ENCODE measurements at places on chromosomes 6 and 20.
A peak's percentile ranks its signal among the peaks of the same experiment; 100 is the strongest.

GRCh38 chr6:33886673-33887144 lies 82.9 kb upstream of the MLN start:
- DNase-seq: no peak

DNA sequence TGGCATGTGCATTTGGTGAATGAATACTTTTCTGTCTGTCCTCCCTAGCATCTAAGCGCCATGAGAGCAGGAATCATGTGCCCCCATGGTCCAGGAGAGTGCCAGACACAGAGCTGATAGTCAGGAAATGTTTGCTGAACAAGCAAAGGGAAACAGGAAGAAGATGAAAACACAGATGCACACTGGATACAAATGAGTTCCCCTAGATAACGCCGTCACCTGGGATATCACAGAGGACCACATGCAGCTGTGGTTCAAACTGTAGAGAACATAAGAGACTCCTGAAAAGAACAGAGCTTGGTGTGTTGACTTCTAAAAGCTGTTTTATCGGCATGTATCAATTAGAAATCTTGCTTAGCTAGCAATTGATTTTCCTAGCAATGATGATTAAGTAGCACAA lies 293.7 kb downstream of the BTBD3 start:
- DNase-seq: no peak

DNA sequence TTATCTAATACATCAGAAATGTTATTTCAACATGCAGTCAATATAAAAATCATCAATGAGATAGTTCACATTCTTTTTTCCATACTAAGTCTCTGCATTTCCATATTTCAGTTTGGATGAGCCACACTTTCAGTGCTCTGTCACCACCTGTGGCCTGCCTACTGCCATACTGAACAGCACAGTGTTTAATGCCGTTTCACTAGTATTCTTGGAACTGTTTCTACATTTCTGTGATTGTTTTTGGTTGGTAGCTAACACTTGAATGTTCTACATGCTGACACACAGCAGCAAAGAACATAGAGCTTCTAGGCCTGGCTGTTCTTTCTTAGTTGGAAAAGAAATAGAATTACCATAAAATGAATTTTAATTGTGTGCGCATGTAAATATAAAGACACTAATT lies 61.4 kb upstream of the KIF25 start:
- DNase-seq: no peak

DNA sequence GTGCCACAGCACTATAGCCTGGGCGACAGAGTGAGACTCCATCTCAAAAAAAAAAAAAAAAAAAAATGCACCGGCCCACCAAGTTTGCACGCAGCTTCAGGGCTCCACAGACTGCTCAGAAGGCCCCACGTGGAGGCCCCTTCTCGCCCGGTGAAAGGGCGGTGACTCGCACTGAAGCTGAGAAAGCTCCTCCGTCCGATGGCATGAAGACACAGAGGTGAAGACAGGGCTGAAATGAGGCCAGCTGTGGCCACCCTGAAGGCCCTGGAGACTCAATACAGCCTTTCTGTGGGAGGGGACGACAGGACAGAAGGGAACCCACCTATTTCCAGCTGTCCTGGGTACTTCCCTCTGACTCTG lies 84.0 kb downstream of the PTPN1 start:
- no peak for DNase-seq

GRCh38 chr6:159004592-159004991 lies 4.6 kb upstream of the RSPH3 start:
- no peak for DNase-seq

GRCh38 chr20:33651562-33652048 lies 10.5 kb upstream of the C20orf144 start:
- no peak for DNase-seq

DNA sequence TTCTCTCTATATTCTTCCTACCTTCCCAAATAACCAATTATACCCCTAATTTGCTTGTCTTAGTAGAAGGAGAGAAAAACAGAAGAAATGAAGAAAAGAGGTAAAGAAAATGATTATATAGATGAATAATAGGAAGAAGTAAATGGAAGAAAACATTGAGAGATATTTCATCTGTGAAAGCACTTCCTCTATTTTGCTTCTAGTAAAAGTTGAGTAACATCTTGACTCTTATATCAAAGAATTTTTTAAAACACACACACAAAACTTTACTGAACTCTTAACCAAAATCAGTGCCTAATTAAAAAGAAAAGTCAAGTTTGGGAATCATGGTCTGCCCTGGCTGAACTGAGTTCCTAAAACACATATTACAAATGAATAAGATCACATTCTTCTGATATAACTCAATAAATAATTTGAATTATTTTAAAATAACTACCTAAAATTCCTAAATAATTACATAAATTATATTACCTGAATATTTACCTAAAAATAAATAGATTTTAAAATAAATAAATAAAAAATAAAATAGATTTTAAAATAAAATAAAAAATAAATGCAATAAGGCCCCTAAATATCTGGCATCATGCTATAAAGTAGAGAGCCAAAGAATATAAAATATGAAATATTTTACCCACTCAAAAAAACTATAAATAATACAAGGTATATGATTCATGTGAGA lies 8.8 kb downstream of the SLC17A2 start:
- no peak for DNase-seq

DNA sequence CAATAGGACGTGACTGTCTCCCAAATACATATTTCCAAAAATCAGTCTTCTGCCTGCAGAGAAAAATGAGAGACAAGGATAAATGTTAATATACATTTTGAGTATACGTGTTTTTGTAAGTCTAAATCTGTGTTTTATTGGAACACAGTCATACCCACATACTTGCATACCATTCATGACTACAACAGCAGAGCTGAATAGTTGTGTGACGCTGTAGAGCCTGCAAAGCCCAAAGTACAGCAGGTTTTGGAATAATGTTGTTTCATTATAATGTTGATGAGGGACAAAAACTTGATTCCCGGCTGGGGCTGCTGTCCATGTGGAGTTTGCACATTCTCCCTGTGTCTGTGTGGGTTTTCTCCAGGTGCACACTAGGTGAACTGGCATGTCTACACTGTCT lies 23.8 kb upstream of the FBXO9 start:
- no peak for DNase-seq

GRCh38 chr6:69796073-69796641 lies 653 bp downstream of the LMBRD1 start:
- no peak for DNase-seq

DNA sequence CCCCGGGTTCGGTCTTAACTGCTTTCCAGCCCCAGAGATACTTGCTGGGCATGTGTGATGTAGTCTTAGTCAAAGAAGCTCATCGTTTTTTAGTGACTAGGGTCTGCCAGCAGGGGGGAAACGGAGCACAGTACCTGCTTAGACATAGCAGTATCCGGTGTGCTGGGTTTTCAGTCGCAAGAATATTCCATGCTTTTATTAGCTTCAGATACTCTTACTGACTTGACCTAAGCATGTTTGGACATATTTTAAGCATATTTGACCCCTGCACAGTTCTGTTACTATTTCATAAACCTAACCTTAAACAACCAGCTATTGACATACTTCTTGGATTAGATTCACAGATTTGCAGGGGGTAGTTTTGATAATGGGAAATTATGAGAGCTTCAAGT lies 3.0 kb downstream of the E2F3 start:
- DNase-seq: peak; percentile 40

DNA sequence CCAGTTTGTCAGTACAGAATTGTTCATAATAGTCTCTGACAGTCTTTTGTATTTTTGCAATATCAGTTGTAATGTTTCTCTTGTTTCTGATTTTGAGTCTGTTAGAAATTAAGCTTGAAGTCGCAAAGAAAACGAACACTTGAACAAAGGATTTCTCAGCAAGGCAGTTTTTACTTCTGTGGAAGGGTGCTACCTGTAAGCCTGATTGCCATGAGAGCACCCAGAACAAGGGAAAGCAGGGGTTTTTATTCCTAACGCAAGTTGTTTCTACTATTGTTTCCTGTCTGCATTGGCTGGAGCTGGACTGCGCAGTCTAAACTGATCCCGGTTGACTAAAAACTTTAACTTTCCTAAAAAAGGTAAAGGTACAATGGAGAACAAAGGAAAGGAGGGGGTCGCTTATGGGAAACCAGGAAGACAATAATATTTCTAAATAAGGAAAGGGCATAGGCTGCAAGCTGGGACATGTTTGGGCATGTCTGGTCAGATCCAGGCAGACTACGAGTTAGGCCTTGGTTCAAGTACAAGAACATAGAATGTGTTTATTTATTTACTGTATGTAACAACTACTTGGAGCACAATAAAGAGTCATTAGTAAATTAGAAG lies 28.5 kb downstream of the HLA-B start:
- DNase-seq: no peak

DNA sequence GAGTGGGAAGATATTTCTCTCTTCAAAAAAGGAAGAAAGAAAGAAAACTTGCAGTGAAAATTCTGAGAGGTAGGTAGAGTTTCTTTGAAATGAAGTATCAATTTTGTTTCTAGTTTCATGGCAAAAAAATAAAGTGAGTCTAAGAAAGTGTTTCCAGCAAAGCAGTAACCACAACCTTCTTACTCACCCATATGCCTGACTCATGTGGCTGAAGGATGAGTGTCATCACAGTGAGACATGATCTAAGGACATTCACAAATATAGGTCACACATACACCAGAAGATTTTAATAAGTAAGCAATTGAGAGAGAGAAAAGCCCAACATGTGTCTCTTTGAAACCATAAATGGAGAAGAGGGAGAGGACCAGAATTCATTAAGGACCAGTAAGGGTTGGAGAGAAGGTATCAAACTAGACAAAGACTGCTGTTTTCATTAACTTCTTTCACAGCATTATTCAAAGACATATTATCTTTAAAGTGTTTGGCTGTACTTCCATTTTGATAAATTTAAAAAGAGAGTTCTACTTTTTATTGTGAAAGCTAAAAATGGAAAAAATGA lies 169.5 kb downstream of the FRK start:
- no peak for DNase-seq

- no peak for DNase-seq
These were observed 193.5 kb upstream of the CNR1 start for GRCh38 chr6:88359530-88360202.

DNA sequence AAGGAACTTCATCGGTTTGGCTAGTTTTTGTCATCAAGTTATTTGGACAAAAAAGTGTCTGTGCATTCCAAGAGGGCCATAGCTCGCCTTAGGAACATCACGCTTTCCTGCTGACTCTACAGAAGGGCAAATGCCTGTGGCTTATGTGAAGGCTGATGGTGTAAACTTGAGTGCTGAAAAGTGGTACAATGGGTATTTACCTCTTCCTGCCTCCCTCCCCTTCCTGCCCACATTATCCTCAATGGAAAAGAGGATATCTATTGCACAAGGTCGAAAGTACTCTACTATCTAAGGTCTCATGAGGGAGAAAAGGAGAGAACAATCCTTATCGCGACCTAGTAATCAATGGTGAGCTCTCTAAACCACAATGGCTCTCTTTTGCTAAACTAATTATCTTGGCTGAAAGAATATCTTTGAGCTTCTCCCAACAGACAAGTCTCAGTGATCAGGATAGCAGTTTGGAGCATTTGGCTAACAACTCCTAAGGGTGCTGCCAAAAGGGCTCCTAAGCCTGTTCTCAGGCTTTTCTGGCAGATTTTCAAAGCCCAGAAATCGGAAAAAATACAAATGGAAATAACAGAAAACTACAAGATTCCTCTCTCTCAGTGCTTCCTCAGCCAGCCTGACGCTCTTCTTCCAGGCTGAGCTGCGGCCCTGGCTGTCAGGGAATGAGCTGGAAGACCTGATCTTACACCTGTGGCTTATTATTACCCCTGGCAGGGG lies 42.6 kb upstream of the ENPP1 start:
- no peak for DNase-seq

DNA sequence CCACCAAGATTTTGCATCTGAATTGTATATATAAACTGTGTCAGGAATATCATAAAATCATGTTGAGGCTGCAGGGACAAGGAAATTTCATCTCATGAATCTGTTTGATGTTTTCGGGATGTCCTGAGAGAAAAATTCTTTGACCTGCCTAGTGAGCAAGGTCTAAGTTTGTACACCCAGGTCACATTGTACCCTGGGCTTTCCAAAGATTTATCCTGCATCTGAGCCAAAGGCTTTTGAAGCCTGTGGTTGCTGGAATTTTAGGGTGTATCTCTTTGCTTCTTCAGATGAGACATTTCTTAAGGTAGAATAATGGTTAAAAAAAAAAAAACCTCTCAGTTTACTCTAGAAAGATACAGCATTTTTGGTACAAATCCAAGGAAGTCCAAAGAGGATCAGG lies 63.3 kb downstream of the FOXO3 start:
- no peak for DNase-seq

DNA sequence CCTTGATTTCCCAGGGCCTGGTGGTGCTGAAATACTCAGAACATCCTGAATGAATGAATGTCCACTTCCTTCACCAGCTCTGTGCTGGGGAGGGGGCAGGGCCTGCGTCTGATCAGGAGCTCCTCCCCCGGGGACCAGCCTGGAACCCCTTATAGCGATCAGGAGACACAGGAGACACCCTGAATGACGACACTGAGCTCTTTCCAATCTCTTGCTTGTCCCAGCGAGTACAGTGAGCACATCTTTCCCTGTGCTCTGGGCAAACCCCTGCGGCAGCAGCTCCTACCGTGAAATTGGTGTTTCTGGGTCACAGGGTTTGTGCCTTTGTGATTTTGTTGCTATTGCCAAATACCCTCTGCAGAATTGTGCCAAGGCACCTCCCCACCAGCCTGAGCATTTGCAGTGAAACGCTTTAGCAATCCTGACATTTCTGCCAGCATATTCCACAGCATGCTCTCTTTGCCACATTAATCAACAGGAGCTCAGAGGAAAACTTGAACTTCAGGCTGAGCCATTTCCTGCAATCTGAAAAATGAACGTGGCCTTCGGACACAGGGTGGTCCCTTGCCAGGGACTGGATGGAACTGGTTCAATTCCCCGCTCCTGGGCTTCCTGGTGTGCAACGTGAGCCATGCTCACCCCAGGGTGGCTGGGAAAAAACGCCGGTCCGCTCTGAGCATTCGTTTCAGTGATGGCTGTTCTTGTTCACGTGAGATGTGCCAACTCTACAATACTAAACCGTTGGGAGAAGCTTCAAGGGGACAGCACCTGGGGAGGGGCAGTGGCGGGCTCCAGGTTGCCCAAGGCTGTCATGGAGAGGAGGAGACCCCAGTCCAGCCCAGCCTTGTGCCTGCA lies 23.1 kb upstream of the MRGBP start:
- no peak for DNase-seq

DNA sequence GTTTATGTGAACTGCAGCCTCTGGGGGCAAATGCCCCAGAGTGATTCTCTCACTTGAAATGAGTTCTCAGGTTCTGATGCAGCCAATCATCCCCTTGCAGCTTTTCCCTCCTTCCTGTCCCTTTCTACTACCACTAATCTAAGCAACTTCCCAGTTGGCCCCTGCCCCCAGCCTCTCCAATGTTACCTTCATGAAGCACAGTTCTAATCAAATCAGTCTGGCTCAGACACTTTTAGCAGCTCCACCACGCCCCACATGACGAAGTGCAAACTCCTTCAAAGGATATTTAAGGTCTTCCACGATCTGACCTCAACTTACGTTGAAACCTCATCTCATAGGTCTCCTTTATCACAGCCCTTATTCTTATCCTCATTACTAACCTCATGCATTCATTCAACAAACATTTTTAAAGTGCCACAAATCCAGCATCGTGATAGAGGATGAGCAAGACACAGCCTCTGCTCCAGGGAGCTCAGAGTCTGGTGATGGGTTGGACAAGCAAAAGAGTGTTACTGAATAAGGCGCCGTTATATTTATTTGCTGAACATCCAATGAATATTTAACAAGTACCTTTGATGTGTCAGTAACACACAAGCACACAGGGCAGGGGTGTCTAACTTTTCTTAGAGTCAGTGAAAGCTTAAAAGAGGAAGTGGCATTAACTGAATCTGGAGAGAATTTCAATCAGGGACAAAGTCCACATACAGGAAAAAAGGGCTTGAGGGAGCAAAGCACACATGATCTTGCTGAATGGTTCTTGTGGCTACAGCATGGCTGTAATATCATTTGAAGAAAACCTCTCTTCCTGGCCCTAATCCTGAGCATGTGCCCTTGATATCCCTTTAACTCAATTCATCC lies 20.4 kb upstream of the DTNBP1 start:
- no peak for DNase-seq

Data from D721Med (cell line).